ENCODE measurements at places on chromosomes 6 and 20.

GRCh38 chr6:94357381-94357980 is 938.1 kb upstream of the EPHA7 start:
- DNase-seq, result no peak

- no peak for DNase-seq
Measured at GRCh38 chr6:42294759-42295158, 77.1 kb upstream of the MRPS10 start.

DNA sequence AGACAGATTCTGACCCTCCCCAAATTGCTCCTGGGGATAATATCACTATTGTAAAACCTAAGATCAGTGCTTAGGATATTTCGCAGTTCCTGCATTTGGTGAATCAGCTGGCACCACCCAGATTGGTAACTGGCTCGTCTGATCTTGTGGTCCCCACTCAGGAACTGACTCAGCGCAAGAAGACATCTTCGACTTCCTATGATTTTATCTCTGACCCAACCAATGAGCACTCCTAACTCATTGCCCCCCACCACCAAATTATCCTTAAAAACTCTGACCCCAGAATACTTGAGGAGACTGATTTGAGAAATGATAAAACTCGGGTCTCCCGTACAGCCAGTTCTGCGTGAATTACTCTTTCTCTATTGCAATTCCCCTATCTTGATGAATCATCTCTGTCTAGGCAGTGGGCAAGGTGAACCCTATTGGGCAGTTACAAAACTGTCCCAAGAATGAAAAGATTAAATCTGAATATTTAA is 55.7 kb upstream of the PRND start:
- no peak for DNase-seq

- no peak for DNase-seq
Measured at GRCh38 chr6:136792095-136792409, 225 bp downstream of the MAP3K5 start.

DNA sequence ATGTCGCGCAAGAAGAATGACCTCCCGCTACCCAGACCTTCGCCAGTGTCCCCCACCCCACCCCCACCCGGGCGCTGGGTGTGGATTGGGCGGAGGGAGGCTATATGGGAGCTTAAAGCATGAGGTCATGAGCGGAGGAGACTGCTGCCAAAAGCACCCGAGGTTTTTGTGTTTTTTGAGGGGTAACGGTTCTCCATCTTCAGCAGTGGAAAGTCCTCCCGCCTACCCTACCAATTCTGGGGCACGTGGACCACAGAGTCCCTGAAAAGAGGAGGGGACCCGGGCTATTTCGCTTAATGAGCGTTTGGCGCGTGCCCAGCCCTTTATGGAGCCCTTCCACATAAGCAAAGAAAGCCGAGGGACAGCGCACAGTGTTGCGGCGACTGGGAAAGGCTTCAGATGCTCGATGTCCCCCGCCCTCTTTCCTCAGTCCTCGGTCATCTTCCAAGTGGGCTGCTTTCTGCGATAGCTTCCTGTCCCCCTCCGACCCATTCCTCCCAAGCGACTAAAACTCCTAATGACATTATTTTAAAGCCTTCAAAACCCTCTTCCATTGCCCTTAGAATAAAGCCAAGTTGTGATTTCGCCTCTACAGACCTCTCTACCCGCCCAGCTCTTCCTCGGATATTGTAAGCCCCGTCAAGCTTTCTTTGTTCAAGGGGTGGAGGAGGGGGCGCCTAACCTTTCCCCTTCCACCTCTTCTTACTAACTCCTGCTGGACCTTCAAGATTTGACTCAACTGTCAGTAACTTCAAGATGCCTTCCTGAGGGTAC is 2.1 kb upstream of the TRERF1 start:
- DNase-seq, result peak; percentile 56

GRCh38 chr6:168160506-168161370 is 81.7 kb upstream of the FRMD1 start:
- no peak for DNase-seq

- no peak for DNase-seq
Measured at GRCh38 chr6:25965058-25965457, 2.5 kb downstream of the TRIM38 start.

GRCh38 chr6:86407128-86407527 is 530.2 kb upstream of the HTR1E start:
- DNase-seq, result no peak

- no peak for DNase-seq
Measured at GRCh38 chr6:35166116-35166515, 25.0 kb upstream of the TCP11 start.

Measured in GM13977 (cell line).